Activated CD4-positive, alpha-beta T cell treated with anti-CD3 and anti-CD28 coated beads, Interleukin-2, Interleukin-4, amounts not matched to agents 100 ng/mL and 50 ng/mL, durations not matched to agents 16 hours and 8 hours (primary cell): ENCODE measurements at places on chromosomes 6 and 20.
A peak's percentile ranks its signal among the peaks of the same experiment; 100 is the strongest.

GRCh38 chr6:142887517-142887916 is 57.5 kb downstream of the HIVEP2 start:
- DNase-seq = no peak

DNA sequence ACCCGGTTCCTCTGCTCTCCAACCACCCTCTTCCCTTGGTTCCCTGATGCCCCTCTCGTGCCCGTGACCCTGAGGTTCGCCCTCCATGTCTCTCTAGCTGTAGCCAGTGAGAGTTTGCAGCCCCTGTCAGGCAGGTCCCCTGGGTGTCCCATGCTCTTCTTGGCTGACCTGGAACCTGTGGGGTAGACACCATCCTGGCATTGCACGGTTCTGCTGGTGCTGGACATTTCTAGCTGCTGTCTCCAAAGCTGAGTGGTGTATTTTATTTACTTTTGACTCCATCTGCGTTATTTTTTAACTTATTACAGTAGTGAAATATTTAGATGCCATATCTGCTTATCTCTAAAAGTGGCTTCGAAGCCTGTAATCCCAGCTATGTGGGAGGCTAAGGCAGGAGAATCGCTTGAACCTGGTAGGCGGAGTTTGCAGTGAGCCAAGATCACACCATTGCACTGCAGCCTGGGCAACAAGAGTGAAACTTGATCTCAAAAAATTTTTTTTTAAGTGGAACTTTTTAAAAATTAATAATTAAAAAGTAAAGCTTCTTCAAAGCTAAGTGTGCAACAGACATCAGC is 12.5 kb downstream of the ENTPD6 start:
- no peak for DNase-seq

GRCh38 chr6:73610444-73611275 is 43.1 kb downstream of the SLC17A5 start:
- peak; percentile 36 for DNase-seq

- DNase-seq = no peak
These were observed 987.5 kb downstream of the HACE1 start for GRCh38 chr6:103872233-103872632.

DNA sequence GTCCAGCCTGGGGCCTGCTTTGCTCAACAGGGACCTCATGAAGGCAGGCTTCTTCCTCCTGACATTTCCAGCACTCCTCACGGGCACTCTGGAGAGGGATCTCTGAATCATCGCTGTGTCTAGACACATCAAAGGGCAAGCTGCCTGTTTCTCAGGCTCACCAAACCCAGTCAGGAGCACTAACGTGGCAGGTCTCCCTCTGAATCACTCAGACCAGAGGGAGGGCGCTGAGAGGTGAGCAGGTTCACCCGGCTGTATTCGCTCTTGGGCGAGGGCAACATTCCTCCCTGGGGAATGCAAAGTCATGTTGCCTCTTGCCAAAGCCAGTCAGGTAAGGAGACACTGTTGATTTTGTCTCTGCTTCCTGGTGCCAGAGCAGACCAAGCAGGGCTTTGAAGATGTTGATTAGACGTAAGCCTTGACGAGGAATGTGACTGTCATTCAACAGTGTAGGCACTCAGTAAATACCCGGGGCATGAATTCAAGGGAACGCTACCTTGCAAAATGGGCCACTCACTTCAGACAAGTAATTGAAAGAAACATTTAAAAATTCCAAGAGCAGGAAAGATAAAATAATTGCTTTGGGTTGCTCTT is 50.1 kb downstream of the CYP24A1 start:
- DNase-seq = no peak

DNA sequence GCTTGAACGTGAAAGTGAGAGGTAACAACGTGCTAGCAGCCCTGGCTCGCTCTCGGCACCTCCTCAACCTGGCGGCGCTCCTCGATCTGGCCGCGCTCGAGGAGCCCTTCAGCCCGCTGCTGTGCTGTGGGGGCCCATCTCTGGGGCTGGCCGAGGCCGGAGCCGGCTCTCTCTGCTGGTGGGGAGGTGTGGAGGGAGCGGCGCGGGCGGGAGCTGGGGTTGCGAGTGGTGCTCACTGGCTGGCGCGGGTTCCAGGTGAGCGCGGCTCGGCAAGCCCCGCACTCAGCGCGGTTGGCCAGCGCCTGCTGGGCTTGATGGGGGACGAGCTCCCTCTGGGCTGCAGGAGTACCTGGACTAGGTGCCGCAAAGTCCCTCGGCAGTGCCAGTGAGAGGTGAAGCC is 52.5 kb upstream of the RPS6KA2 start:
- DNase-seq = no peak

DNA sequence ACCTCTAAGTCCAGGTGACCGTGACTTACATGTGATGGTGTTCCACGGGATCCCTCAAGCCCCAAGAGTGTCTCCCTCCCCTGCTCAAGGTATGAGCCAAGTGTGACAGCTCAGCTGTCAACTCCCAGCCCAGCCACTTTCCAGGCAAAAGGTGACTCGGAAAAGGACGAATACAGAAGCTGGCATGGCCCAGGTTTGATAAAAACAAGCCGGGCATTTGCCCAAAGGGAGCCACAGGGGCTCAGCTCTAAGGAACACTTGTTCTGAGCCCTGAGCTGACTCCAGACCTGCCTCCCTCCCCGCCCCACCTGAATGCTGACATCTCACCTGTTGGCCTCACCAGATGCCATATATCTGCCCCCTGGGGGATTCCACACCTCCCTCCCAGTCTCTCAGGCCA is 43.0 kb upstream of the BPIFA2 start:
- no peak for DNase-seq

- DNase-seq = no peak
These were observed 51.9 kb downstream of the CD24 start for GRCh38 chr6:106922626-106923025.

DNA sequence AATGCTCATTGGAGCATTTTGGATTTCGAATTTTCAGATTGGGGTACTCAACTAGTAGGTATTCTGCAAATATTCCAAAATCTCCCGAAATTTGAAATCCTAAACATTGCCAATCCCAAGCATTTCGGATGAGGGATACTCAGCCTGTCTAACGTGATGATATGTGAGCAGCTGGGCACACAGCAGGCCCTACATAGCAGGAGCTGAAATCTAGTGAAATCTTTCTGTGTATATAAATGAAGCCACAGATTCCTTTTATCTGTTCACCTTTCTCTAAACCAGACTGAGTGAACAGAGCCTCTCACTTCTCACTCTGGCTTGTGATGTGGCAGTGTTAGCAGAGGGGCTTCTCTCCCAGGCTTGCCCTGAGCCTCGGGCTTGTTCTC is 17.8 kb downstream of the STX16 start:
- DNase-seq = no peak

GRCh38 chr6:8619853-8620252 is 184.5 kb upstream of the SLC35B3 start:
- DNase-seq = no peak

DNA sequence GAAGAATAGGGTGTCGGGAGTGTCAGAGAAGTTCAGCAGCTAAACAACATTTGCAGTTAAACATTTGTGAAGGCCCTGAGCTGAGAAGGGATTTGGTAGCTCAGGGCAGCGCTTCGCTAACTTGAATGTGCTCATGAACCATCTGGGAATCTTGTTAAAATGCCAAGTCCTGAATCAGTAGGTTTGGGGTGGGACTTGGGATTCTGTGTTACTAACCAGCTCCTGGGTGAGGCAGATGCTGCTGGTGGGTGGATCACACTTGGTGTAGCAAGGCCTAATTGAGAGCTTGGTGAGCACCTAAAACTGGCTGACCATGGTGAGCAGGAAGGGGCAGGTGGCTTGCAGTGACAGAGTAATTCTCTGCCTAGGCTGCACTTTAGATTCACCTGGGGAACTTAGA is 5.9 kb downstream of the PTPRA start:
- no peak for DNase-seq
